ENCODE measurements at places on chromosomes 3 and 15. TPM values are rescaled to one million over a fixed set of nuclear protein-coding genes. Genes with fewer than 3 reads are reported as not detected.

IL17RE gene
- polyA plus RNA-seq = 0.14 TPM

DNA sequence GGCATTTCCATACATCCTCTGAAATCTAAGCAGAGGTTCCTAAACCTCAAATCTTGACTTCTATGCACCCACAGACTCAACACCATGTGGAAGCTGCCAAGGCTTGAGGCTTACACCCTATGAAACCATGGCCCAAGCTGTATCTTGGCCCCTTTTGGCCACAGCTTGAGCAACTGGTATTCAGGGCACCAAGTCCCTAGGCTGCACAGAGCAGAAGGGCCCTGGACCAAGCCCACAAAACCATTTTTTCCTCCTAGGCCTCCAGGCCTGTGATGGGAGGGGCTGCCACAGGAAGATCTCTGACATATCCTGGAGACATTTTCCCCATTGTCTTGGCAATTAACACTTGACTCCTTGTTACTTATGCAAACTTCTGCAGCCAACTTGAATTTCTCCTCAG lies 54.4 kb upstream of the IL12A start:
- no peak for DNase-seq

MYH15 gene
- polyA plus RNA-seq = not detected

- DNase-seq = no peak
Measured at GRCh38 chr3:188951734-188952133, 220.0 kb upstream of the TPRG1 start.

GRCh38 chr3:196968233-196969133 lies at the start of gene PIGZ:
TSS of gene PIGZ (minus strand) at chr3:196968833. CDS start at chr3:196952031, 16,802 bp downstream.
- peak; percentile 34 for DNase-seq

DNAJA4 gene
- polyA plus RNA-seq = 7.4 TPM

EAF2 gene
- 14.3 TPM for polyA plus RNA-seq

GRCh38 chr15:95259513-95259912 lies 1028.2 kb downstream of the MCTP2 start:
- peak; percentile 53 for DNase-seq

DNA sequence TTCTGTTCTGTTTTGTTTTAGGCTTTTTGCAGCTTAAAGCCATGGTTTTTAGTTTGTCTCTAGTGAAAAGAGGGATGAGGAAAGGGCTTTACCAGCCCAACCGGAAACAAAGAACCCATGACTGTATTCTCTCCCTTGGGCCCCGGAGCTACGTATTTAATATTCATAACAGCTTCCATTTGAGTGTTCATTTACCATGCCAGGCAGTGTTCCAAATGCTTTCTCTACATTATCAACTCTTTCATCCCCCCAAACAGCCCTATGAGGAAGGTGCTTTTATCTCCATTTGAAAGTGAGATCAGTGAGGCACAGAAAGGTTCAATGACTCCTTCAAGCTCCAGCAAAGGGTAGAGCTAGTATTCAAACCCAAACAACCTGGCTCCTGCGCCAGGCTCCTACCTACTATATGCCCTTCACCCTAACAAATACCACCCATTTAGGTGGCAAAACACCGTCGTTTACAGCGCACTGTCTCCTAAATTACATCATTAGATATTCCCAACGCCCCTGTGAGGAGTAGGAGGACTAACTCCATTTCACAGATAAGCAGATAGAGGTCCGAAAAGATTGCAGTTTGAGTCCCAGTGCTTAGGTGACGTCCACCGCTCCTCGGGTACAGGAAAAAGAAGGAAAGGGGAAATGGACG lies 27.9 kb downstream of the GTPBP8 start:
- DNase-seq = no peak

DNA sequence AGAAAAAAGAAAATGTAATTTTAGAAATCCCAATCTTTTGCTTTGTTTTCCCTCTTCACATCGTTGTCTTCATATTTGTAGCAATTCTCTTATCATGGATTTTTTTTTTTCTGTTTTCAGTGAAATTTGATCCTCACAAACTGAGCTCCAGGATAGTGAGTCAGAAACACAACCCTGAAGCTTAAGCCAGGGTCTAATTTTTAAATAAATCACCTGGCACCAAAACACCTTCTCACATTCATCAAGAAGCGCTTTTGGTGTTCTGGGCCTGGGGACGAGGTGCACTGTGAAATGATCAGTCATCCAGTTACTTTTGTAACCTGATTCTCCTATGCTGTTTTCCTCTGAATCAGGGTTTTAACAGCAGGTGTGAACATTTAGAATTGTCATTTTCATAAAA lies 87.7 kb downstream of the REC114 start:
- DNase-seq = no peak

HDC gene
- polyA plus RNA-seq = not detected

DNA sequence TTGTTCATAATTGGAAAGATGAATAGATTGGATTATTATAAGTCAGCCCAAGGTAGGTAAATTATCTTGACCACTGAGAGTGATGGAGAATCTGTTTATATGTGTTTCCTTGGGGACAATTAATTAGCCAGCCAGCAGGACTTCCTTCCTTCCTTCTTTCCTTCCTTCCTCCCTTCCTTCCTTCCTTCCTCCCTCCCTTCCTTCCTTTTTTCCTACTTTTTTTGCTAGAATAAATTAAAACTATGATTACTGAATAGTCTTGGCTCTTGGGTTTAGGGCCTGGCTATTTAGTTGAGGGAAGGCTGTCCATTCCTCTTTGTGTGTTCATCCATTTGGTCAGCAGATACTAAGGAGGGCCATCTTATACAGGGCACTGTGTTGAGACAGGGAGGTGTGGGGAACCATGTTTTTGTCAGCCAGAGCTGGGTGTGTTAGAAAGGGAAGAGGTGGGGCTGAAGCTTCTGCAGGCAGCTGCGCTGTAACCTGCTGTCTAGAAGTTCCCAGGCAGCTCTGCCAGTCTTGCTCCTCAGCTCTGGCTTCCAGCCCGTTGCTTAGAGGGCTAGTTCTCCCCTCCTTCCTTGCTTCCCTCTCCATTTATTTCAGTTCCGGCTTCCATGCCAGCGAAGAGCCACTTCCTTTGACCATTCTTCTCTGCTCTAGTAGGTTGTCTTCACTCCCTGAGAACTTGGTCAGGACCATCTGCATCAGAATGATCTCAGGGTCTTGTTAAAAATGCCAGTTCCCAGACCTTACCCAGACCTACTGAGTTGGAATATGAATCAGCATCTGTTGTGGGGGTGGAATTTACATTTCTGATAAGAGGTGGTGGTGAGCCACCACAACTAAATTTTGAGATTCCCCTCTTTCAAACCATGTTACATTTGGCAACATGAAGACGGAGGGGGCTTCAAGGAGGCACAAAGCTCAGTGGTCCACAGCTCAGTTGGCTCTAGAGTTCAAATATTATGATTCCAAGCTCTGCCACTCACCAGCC lies 113.9 kb downstream of the DGKG start:
- DNase-seq = no peak

GRCh38 chr15:31078471-31078870 lies 23.1 kb downstream of the TRPM1 start:
- DNase-seq = no peak

DNA sequence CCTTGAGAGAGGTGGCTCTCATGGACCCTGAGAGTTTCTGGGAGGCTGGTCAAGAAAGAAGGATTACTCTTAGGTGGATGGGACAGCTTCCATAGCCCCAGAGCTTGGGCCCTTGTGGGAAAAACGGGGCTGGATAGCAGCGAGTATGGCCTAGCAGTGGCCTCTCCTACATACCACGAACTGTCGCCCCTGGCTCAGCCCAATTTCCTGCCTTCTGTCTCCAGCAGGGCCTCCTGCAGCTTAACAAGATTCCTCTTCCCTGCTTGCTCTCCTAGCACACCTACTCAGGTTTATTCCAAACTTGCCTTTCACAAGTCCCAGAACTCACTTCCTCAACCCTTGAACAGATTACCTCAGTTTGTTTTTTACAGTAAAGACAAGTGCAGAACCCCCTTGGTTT lies 139.7 kb upstream of the TPM1 start:
- no peak for DNase-seq

- DNase-seq = no peak
Measured at GRCh38 chr3:55658270-55658669, 171.2 kb upstream of the WNT5A start.

DNA sequence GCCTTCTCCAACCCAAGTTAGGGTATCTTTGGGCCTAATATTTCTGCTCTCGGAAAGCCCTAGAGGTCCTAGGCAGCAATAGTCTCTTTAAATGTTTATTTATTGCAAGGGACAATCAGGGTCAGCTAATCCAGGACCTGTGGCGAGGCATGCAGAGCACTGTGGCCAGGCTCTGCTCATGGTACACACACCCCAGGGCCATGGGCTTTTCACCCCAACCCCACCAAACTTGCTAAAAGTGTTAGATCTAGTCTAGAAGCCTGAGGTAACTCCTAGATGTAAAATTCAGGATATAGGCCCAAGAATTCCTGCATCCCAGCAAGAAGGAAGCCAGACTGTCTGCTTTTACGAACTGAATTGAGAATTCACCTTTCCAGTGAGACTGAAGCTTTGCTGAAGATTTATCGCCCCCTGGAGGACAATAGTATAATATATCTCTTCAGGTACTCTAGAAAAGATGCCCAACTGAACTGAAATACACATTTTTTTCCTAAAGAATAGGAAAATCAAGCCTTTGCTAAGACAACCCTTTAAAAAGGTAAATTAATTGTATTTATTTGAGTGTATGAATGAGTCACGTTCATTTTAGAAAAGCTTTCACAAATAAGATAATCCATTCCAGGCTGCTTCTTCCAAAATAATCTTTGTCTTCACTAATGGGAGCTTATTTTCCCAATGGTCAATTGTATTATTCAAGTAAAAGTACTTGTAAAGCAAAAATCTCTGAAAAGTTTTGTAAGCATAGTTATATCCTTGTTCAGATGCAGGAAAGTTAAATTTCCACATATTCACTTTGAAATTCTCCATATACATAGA lies 89.8 kb downstream of the LRRC3B start:
- no peak for DNase-seq

HIGD2B gene
- polyA plus RNA-seq = not detected

GRCh38 chr15:100373120-100373896 lies 31.5 kb upstream of the ADAMTS17 start:
- no peak for DNase-seq

All from immature natural killer cell (primary cell).